ENCODE measurements at places on chromosomes 6 and 20.

- DNase-seq = peak; percentile 28
Measured at GRCh38 chr6:137799950-137800568, 67.0 kb upstream of the TNFAIP3 start.

- no peak for DNase-seq
Measured at GRCh38 chr20:64114356-64114971, 7.1 kb upstream of the NPBWR2 start.

DNA sequence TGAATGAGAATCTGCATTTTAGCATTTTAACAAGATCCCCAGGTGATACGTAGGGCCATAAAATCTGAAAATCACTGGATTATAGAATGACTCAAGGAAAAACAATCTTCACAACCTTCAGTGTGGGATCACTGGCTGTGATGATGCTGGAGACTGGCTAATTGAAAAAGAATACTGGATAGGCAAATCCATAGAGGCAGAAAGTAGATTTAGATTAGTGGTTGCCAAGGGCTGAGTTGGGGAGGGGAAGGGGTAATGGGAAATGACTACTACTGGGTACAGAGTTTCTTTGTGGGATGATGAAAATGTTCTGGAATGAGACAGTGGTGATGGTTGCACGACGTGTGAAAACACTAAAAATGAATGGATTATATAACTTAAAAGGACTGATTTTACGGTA lies 84.1 kb downstream of the CDK19 start:
- peak; percentile 90 for DNase-seq

DNA sequence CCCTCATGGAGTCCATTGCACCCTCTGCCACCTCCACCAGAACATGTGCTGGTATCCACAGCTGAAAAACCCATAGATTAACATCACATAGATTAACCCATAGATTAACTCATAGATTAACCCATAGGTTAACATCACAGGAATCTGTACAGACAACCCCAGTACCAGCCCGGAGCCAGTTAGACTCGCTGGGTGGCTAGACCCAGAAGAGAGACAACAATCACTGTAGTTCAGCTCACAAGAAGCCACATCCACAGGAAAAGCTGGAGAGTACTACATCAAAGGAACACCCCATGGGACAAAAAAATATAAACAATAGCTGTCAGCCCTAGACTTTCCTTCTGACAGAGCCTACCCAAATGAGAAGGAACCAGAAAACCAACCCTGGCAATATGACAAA lies 25.1 kb downstream of the SERPINB9 start:
- DNase-seq = no peak

DNA sequence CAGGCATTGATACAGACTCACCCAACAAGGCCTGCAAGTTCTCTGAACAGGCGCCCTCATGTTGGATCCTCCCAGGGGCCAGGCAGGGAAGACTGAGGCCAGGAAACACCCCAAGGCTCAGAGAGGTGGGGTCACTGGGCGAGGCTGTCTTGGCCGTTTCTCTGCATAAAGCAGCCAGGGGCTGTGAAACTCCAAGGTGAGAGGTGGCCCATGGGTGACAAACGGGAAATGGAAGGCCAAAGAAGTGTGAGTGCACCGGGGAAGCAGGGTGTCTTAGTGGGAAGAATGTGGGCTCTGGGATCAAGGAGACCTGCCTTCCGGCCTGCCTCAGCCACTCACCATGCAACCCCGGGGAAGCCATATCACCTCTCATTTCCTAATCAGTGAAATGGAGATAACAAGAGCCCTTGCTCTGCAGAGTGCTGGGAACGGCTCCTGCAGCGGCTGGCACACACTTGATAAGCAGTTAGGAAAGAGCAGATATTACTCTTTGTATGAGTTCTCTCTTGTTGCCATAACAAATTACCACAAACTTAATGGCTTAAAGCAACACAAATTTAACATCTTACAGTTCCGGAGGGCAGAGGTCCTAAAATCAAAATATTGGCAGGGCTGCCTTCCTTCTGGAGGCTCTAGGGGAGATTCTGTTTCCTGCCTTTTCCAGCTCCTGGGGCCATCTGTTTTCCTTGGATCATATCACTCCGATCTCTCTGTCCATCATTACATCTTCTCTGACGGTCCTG lies 168.6 kb downstream of the NFATC2 start:
- no peak for DNase-seq

- no peak for DNase-seq
Measured at GRCh38 chr6:145620088-145620487, 115.2 kb downstream of the EPM2A start.

DNA sequence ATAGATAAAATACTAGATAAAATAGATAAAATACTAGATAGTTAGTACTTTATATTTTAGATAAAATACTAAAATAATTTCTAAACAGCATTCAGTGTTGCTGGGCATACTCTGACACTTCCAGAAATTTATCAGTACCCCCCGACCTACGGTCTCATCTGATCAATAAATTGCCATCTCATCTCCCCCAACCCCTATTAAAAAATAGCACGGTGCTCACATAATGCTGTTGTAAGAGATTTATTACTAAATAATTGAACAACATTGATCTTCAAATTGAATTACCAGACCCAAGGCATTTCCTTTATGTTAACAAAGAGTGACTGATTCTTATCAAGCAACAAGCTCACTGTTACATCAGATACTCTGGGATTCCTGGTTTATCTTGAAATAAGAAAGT lies 300.9 kb downstream of the CBLN4 start:
- DNase-seq = no peak

- DNase-seq = peak; percentile 73
Measured at GRCh38 chr6:75748743-75749538, at the start of gene MYO6. MYO6 (plus strand) TSS chr6:75749239; CDS start chr6:75817548, 68,309 bp downstream.

- DNase-seq = no peak
Measured at GRCh38 chr6:20427856-20428255, 26.2 kb downstream of the E2F3 start.

- DNase-seq = peak; percentile 23
Measured at GRCh38 chr20:1083431-1084080, 34.8 kb upstream of the PSMF1 start.

DNA sequence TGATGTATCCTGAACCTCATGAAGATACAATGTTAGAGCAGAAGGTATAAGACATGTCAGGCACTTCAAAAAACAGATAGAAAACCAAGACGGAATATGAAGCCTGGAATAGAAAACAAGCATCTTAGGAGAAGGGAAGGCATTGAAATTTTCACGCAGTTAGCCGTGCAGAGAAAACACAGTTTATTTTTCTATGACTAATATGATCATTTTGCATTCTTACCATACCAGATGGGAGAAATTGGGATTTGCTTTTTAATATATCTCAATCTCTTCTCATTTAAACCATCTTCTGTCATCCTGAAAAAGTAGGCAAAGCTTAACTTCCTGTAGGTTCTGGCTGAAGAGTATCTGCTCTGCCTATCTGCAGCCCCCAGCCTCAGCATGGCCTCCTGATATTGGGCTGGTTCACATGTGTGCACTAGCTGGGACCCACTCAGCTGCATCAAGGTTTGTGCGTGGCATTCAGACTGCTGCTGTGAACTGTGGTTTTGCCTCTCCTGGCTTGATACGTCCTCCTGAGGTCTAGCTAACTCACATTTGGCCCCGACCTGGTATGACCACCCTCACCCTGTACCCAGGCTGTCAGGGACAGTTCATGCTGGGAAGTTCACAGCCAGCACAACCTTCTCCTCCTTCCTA lies 392.5 kb upstream of the SASH1 start:
- no peak for DNase-seq

GRCh38 chr6:8657522-8657921 lies 222.2 kb upstream of the SLC35B3 start:
- no peak for DNase-seq

GRCh38 chr6:88133718-88134117 lies 32.4 kb downstream of the CNR1 start:
- no peak for DNase-seq

- no peak for DNase-seq
Measured at GRCh38 chr6:36624461-36625157, 30.4 kb downstream of the SRSF3 start.

GRCh38 chr6:28943557-28944411 lies 20.0 kb upstream of the TRIM27 start:
- peak; percentile 40 for DNase-seq

DNA sequence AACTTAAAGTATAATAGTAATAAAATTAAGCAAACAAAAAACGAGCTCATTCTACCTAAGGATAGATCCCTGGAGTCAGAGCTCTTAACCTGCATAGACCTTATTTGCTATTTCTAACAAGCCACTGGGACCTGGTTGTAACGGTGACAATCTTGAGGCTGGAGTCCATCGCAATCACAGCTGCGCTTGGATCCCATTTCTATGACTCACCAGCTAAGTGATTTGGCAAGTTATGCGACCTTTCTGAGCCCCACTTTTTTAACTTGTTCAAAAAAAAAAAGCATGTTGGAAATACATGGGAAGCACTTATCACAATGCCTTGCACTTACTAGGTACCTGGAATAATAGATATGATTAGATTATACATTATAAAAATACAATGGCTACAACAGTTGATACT lies 389.5 kb upstream of the CDH4 start:
- DNase-seq = no peak

DNA sequence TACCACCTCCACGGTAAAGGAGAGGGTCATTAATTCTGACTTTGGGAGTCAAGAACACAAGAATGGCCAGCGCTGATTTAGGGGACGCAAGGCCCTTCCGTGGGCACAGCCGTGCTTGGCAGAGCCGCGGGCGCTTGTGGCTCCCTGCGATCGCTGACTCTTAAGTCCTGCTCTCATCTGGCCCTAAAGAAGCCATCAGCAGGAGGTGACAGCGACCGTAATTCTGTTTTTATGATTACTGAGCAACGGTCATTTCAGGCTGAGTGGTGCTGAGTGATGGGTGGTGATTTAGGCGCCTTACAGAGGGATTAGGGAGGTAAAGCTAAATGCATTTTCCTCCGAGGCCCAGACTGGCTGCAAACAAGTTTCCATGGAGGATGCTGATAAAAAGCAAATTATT lies 364.6 kb upstream of the SULF2 start:
- no peak for DNase-seq

GRCh38 chr6:166866839-166867637 lies 89.3 kb downstream of the RNASET2 start:
- no peak for DNase-seq

GRCh38 chr6:42390228-42390934 lies 61.3 kb downstream of the TRERF1 start:
- DNase-seq = peak; percentile 64

- no peak for DNase-seq
Measured at GRCh38 chr6:158270389-158271127, 41.7 kb upstream of the TULP4 start.

GRCh38 chr20:13648291-13649228 lies 9.8 kb upstream of the TASP1 start:
- no peak for DNase-seq

- no peak for DNase-seq
Measured at GRCh38 chr20:24827603-24828295, 121.3 kb upstream of the CST7 start.

All from NCI-H526 treated with DMSO at 0.1 percent for 48 hours (cell line).